Effector CD4-positive, alpha-beta T cell (primary cell): ENCODE measurements at places on chromosomes 6 and 20.
A peak's percentile ranks its signal among the peaks of the same experiment; 100 is the strongest.

- no peak for DNase-seq
These were observed 14.9 kb downstream of the ZBTB2 start for GRCh38 chr6:151376440-151376839.

- DNase-seq, result no peak
These were observed 703 bp downstream of the MRPL2 start for GRCh38 chr6:43058531-43058930.

DNA sequence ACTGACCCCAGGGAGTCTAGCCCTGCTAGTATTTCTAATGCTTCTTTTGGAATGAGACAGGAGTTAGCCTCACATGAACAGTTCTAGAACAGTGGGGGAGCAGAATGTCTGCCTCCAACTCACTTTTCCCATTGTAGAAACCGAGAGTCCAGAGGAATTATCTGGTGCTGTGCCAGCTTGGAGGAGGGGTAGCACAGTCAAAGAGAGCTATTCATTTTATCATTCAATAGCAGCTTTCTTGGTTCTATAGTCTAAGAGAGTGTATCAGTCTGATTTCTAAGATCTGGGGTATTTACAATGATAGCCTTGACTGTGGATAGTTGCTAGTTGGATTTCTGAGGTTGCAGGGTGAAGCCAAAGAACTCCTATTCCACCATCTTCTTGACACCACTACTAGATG is 448.2 kb downstream of the RFPL4B start:
- no peak for DNase-seq

- peak; percentile 56 for DNase-seq
These were observed 26.2 kb downstream of the ARHGAP18 start for GRCh38 chr6:129683601-129684322.

GRCh38 chr20:46584508-46584907 is 34.1 kb upstream of the OCSTAMP start:
- DNase-seq, result no peak

DNA sequence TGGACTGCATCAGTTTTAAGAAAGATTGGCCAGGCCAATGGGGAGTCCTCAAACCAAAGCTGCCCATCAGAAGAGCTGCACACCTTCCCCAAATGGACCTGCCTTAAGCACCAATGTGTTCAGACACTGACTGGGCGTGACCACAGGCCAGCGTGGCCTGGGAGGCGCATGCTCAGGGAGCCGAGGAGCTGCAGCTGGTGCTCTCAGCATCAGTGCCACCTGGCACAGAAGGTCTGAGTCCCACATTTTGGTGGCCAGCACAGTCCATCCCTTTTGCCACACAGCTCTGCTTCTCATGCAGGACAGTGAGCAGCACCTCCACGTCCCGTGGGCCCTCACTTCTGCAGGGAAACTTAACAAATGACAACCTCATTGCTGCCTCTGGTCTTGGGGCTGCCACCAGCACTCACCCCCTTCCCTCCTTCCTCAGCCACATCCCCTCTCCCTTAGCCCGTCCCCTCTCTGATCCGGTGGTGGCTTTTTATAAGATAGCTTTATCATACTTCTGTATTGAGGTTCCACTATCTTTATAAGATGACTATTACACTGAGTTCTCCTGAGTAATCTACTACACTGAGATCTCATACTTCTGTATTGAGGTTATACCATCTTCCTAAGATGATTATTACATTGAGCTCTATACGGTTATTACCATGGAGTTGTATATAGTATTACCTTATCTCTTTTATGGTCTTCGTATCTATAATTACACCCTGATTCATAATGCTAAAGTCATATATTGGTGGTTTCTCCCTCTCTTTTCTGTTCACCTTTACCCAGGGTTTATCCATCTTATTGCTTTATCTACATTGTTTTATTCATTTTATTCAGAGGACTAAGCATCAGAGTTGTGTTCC is 109.1 kb downstream of the TOX2 start:
- no peak for DNase-seq

DNA sequence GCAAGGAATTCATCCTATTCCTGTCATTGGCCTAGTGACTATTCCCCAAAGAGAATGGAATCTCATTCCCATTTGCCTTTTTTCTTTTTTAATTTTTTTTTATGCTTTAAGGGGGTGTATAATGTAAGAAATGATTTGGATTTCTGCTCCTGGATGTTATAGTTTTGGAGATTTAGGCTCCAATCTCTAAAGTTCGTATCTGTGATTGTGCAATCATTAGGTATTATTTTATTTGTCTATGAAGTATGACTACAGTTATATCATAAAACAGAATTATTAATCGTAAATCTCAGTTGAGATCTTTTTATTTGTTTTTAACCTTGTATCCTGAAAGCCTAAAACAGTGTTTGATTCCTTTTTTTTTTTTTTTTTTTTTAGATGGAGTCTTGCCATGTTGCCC is 41.7 kb upstream of the EEF1A1 start:
- no peak for DNase-seq

GRCh38 chr6:108806171-108806570 is 42.1 kb upstream of the ARMC2 start:
- no peak for DNase-seq

GRCh38 chr6:80639181-80639629 is 532.7 kb downstream of the BCKDHB start:
- no peak for DNase-seq

DNA sequence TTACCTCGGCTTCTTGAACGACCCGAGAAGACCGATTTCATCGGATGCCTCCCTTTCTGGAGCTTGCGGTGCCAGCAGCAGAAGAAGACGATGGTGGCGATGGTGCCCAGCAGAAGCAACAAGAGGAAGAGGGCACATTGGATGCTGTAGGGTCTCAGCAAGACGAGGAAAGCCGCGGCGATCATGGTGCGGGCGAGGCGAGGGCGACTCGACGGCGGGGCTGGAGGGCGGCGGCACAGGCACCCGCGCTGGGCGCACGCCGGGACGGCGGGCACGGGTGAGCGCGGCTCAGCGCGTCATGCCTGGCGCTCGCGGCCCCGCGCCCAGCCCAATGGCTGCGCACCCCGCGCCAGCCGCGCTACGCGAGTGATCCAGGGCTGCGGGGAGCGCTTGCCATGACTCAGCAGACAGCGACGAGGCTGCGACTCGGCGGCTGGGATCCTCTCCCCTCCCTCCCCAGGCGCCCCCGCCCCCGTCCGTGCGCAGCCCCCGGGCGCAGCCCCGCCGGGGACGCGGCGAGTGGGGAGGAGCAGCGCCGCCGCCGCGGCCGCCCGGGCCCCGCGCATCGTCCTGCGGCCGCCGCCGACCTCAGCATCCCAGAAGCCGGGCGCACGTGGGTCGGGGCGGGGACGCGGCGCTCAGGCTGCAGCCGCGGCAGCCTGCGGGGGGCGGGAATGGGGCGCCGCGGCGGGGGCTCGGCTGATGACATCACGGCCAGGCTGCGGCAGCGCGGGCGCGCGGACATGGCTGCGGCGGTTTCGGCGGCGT is at the start of gene BEND6:
TSS of gene BEND6 (plus strand) at position 705 of the 768 bp plus-strand sequence. CDS start 26,704 bp downstream, outside the sequence.
- DNase-seq, result no peak

DNA sequence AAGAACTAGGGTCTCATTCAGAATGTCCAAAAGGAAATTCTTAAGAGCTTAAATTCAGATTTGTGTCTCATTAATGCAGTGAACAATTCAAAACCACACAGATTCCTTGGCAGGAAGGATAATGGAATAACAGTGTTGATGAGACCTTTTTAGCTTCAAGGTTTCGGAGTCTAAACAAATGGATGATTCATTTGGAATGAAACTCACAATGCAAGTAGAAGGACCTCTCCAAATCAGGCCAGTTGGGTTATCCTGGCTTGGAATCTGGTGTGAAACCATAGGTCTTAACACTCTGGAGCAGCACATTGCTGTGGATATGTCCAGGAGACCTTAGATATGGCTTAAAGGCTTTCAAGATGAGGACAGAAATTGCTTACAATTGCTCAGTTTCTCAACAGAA is 44.9 kb downstream of the KCTD20 start:
- no peak for DNase-seq

- no peak for DNase-seq
These were observed 859.8 kb downstream of the MAFB start for GRCh38 chr20:39829256-39829655.

- no peak for DNase-seq
These were observed 1422.8 kb upstream of the EYS start for GRCh38 chr6:67129780-67130179.

GRCh38 chr6:153207006-153207405 is 75.9 kb upstream of the RGS17 start:
- no peak for DNase-seq

GRCh38 chr6:3312604-3313231 is 54.0 kb downstream of the PSMG4 start:
- no peak for DNase-seq

GRCh38 chr6:75608956-75609533 is 7.4 kb downstream of the SENP6 start:
- DNase-seq, result no peak

DNA sequence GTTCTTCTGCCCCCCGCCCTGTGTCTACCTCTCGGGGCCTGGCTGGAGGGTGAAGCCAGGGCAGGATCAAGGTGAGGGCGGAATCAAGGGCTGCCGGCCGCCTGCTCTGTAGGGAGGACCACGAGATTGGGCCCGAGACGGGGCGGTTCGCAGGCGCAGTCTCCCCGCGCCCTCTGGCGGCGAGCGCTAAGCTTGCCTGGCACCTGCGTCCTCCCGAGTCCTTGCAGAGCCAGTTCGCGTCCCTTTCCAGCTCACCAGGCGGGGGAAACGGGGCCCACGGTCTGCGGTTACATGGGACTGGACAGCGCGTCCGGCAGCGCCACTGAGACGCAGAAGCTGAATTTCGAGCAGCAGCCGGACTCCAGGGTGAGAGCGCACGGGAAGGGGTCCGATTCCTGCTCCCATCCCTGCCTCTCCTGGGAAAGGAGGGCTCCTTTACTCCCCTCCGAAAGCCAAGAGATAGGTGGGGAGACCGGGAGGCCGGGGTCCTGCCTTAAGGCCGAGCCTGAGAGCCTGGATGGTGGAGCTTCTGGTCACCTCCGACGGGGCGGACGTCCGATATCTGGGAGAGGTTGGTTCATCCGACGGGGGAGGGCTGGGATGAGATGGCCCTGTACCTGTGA is 3.6 kb upstream of the MATN4 start:
- peak; percentile 36 for DNase-seq

- no peak for DNase-seq
These were observed 1.1 kb upstream of the SLC4A11 start for GRCh38 chr20:3239867-3240775.

GRCh38 chr6:152318278-152318677 is 318.9 kb downstream of the SYNE1 start:
- DNase-seq, result no peak

- DNase-seq, result peak; percentile 57
These were observed 512 bp downstream of the TAP1 start for GRCh38 chr6:32852844-32853540.

GRCh38 chr6:108120311-108120710 is 45.5 kb upstream of the NR2E1 start:
- DNase-seq, result no peak

DNA sequence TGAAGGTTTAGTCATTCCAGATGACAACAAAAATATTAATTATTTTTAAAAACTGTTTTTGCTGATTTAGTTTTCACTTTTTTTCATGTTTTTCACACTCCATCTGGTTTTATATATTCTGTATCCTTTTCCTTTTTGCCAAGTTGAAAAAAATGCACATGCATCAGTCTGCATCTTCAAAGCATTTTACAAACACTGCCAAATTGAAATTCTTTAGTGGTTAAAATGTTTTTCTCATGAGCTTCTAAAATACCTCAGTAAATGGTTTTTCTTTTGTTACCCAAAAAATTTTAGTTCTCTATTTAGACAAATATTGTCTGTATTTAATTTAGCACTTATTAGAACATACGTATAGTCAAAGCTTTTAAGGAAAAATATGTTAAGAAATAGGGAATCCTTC is 386.9 kb upstream of the HSF2 start:
- DNase-seq, result no peak

DNA sequence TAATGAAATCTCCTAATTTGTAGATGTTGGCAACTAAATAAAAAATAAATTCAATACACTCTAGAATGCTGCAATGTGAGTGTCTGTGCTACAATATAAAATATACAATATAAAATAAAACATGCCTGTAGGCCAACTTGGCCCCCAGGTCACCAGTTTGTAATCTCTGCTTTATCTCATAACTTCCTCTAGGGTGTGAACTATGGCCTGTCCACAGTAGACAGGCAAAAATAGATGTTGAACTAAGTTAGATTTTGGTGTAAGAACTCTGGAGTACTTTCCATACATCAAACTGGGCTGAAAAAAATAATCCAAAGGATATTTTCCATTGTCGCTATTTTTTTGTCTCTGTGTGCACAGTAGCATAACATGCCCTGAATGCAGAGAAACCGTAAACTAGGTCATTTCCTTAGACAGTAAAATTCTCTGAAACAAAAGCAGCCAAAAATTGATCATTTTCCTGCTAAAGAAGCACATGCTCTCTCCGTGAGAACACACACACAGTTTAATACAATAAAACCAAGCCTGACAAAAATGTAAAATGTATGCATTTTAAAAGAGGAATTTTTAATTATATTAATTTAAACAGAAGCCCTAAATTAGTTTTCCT is 98.5 kb upstream of the ZFP64 start:
- no peak for DNase-seq

DNA sequence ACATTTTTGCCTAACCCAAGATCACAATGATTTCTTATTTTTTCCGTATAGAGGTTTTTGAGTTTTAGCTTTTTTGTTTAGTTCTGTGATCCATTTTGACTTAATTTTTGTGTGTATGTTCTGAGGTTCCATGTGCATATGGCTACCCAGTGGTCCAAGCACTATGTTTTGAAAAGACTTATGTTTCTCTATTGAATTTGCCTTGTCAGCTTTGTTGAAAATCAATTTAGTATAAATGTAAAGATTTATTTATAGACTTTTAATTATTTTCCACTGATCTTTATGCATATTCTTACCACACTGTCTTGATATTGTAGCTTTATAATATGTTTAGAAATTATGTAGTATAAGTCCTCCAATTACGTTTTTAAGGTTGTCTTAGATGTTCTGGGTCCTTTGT is 10.2 kb downstream of the TM9SF4 start:
- DNase-seq, result no peak

- no peak for DNase-seq
These were observed 7.8 kb downstream of the OR2A4 start for GRCh38 chr6:131693384-131693783.

DNA sequence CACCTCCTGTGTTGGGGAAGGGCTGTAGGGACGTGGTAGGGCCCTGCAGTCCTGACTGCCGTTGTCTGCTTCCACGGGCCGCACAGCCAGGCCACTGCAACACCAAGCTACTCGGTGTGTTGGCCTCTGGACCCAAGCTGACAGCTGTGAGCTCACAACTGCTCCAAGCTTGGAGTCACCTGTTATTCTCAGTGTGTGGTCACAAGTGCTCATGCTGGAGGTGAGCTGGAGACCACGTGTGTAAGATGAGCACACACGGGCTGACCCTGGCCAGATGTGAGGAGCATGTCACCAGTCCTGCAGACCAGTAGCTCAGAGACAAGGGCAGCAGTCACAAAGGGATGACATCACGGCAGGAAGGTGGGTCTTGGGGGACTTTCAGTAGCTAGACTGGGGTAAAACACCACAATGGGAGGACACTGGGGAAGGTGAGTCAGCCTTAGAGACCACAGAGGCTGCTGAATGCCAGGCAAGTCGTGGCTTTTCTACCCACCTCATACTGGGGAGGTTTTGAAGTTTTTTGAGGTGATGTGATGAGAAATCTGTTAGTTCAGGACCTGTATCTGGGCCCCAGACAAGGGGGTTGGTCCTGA is 87.3 kb downstream of the FAM120B start:
- no peak for DNase-seq

- no peak for DNase-seq
These were observed 30.1 kb downstream of the OR2B6 start for GRCh38 chr6:27986928-27987725.
